Stimulated activated CD4-positive, alpha-beta T cell treated with anti-CD3 and anti-CD28 coated beads, TNF-alpha, amount 100 ng/mL, for 1 hour (primary cell): ENCODE measurements at places on chromosomes 3 and 15.

GRCh38 chr3:185188816-185189215, 36.0 kb upstream of the C3orf70 start:
- DNase-seq, result no peak

DNA sequence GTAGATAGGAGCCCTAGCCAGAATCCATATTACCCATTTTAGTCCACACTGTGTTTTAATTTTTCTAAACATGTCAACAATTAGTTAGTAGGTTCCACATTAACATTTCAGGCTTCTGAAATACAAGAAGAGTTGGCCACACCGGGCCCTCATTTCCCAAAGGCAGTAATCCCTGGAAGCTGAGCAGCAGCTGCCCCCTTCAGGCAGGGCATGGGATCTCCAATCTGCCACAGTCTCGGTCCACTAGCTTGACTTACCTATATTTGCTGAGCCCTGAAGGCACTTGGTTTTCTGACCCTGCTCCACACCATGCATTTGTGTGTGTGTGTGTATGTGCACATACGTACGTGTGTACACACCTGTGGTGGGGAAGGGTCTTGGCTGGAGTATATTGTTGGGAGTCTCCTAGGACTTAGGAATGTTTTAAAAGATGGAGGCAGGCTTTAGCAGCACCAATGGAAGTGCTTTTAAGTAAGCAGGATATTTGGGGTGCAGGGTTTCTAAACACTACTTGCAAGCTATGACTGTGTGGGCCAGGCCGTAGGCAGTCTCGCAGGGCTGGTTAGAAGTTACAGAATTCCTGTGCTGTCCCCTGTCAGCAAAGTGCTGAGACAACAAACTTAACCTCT, 71.2 kb upstream of the SOX14 start:
- no peak for DNase-seq

GRCh38 chr3:16906682-16907081, 21.9 kb downstream of the PLCL2 start:
- no peak for DNase-seq

GRCh38 chr3:98596541-98597500, 3.4 kb upstream of the CPOX start:
- DNase-seq, result no peak

DNA sequence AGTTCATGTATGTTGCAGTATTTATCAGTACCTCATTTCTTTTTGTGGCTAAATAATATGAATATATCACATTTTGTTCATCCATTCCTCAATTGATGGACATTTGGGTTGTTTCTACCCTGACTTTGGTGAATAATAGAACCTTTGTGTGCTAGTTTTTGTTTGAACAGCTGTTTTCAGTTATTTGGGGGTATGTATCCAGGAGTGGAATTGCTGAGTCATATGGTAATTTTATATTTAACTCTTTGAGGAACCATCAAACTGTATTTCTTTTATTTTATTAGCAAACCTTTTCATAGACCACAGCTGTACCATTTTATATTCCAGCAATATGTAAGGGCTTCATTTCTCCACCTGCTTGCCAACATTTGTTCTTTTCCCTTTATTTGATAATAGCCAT, 38.4 kb upstream of the RBM5 start:
- DNase-seq, result no peak

GRCh38 chr3:193870376-193871219, 265.4 kb upstream of the HES1 start:
- no peak for DNase-seq

DNA sequence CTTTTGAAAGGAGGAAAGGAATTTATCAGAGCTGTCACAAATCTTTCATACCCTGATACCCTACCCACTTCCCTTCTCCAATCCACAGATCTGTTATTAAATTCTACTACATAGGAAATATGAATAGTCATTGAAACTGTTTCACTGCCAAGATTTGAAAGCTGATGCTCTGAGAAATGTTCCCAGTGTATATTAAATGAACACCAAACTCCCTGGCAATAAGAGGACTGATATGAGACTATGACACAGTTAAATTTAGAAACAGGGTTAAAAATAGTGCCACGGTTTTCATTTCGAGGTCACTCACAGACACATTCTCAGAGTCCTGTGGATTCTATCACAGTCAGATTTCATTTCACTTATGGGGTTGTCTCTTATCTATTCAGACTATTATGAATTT, 27.2 kb upstream of the GBE1 start:
- DNase-seq, result no peak

DNA sequence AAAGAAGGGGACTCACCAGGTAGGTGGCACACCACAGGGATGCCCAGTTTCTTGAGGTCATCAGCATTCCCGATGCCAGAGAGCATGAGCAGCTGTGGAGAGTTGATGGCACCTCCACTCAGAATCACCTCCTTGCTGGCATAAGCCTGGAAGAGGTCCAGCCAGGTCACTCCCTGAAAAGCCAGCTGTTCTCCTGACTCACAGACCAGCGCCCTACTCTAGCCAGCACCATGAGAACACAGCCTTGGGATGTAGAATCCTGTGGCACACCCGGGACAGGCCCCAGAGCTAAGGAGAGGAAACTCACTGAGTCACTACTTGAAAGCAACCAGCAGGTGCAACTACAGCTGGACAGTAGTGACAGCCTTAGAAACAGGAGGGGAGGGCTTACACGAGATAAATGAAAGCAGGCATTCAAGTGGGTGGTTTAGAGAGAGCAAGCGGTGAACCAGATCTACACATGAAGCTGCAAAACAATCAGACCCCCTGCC, 24.5 kb downstream of the CHDH start:
- DNase-seq, result no peak

DNA sequence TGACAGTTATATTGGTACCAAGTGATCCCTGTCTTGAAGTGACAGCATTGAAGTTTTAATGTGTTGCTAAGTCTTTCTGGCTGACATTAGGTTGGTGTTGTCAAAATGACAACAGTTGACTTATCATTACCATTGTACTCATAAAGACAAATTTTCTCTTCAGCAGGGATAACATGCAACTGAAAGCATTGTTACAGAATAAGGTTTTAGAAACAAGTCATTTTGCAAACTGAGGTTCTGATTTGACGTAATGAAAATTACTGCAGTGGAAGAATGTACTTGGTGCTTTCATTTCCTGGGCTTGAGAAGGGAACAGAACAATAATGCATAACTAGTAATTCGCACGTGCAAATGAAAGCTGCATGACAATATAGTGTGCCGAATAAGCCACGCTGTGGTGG, 75.1 kb downstream of the MOBP start:
- DNase-seq, result no peak

- no peak for DNase-seq
These were observed 87.3 kb downstream of the MDFIC2 start for GRCh38 chr3:70225146-70225545.

DNA sequence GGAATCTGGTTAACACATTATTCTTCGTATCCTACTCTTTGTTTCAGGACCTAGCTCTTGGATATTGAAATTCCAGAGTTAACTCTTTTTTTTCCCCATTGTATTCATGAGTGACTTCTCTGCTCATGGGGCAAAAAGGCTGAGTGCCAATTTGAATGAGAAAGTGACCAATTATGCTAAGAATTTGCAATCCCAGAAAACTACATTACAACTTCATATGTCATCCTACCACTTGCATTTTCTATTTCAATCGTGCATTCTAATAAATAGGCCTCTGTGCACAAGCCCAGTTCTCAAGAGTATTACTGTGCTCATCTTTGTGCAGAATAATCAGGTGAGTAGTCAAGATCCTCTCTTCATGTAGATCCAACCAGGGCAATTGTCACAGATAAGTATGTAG, 537.8 kb downstream of the OTOL1 start:
- DNase-seq, result no peak

- DNase-seq, result no peak
These were observed 625.6 kb upstream of the SGO1 start for GRCh38 chr3:20811631-20812030.

DNA sequence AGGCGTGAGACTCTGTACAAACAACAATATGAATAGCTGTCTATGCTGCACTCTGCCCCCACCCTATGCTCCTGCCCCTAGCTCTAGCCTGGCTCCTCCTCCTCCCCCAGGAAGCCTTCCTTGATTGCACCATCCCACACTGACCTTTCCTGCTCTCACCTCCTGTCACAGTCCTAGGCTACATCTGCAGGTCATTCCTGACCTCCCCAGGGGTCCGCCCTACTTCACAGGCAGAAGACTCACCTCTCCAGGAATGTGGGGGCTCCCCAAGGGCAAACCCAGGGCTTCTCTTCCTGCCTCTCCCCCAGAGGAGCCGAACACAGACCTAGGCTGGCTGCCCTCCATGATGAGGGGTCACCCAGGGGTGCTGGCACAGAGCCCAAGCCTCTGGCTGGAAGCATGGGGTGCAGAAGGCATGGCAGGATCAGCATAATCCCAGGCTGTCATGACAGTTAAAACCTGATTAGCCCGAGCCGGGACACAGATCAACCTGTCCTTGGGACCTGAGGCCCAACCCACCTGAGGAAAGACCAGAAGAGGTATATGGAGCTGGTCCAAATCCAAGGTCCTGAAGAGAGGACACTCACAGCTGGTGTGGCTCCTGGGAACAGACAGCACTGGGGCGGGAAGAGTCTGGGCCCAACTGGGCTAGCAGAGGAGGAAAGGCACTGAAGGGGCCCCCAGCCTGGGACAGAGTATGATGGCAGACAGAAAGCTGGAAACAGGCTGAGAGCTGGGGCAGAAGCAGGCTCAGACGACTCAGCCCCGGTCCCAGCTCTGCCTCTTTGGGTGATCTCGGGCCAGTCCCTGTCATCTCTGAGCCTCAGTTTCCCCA, 5.9 kb downstream of the SEMA7A start:
- DNase-seq, result no peak

GRCh38 chr3:172853921-172854666, 103.6 kb downstream of the ECT2 start:
- DNase-seq, result no peak

GRCh38 chr15:89172921-89173320, 48.5 kb downstream of the RLBP1 start:
- no peak for DNase-seq

DNA sequence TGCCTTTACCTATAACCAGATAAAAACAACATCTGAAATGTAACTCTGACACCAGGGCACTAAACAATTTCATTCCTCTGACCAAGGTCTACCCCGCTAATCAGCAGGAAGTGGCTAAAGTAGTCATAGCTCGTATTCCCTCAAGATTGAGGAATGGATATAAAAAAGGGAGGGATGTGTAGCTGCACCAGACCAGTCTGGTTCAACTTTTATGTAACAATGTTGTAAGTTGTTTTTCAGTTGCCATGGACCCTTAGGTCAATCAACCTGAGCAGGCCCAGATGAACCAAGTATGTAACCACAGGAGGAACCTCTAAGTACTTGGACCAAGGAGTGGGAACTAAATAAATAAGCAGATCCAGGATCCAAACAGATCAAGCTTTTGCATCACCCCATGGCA, 28.4 kb upstream of the IFT57 start:
- DNase-seq, result no peak

DNA sequence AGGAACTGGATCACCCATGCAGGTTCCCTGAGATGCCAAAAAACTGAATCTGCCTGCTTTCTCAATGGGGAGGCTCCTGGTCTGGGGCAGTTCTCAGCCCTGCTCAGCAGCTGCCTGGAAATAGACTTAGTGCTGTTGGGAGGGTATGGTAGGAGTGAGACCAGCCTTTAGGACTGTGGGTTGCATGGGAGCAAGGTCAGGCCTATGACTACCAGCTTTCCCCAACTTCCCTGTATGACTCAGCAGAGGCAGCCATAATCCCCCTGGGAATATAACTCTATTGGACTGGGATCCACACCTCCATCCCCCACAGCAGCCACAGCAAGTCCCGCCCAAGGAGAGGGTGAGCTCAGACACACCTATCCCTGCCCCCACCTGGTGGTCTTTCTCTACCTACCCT, 87.0 kb downstream of the CFAP44 start:
- no peak for DNase-seq

- no peak for DNase-seq
These were observed 5.2 kb downstream of the CDV3 start for GRCh38 chr3:133578548-133579191.

GRCh38 chr15:58473724-58474123, 41.9 kb downstream of the LIPC start:
- DNase-seq, result no peak

DNA sequence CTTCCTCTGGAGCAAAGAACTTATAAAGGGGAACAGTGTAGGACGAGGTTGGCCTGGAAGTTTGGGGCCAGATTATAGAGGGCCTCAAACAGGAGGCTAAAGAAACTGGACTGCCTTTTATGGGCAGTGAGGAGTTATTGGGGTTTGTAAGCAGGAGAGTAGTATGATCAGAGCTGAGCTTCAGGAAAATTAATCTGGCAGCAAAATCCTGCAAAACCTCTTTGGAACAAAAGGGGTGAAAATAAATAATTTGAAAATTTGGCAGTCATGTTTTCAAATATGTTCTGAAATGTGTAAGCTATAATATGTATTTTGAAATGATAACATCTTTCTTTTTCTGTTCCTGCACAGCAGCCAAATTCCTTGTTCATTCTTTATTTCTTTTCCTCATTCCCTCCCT, 164.9 kb downstream of the THSD4 start:
- no peak for DNase-seq

GRCh38 chr3:124373524-124373923, 356.7 kb upstream of the UMPS start:
- DNase-seq, result no peak

- DNase-seq, result no peak
These were observed 11.3 kb downstream of the CPN2 start for GRCh38 chr3:194339840-194340239.

GRCh38 chr15:29826908-29827820, 4.9 kb upstream of the TJP1 start:
- no peak for DNase-seq

DNA sequence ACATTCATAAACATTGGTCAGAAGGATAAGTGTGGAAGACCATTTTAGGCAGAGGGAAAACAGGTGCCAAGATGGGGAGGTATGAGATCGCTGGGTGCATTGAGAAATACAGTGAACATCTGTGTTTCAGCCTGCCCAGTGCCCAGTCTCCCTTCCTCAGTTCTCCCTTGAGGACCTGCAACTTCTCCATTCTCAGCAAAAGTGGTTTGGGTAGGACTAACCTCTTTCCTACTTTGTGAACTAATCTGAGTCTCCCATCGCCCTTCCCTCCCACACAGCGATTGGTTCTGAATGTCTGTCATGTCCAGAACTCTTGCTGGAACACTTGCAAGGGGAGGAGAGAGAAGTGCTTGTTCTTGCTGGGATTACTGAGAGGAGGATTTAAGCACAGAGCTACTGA, 10.9 kb upstream of the CCNL1 start:
- no peak for DNase-seq

- DNase-seq, result no peak
These were observed 7.5 kb downstream of the ZNF710 start for GRCh38 chr15:90008607-90009006.

GRCh38 chr3:72543246-72543645, 305.0 kb downstream of the SHQ1 start:
- no peak for DNase-seq

- no peak for DNase-seq
These were observed 41.3 kb downstream of the TMED3 start for GRCh38 chr15:79352206-79352605.
